ENCODE measurements at places on chromosomes 11 and 22.

- no peak for DNase-seq
Measured at GRCh38 chr11:65217441-65218423, 36.0 kb downstream of the CAPN1 start.

DNA sequence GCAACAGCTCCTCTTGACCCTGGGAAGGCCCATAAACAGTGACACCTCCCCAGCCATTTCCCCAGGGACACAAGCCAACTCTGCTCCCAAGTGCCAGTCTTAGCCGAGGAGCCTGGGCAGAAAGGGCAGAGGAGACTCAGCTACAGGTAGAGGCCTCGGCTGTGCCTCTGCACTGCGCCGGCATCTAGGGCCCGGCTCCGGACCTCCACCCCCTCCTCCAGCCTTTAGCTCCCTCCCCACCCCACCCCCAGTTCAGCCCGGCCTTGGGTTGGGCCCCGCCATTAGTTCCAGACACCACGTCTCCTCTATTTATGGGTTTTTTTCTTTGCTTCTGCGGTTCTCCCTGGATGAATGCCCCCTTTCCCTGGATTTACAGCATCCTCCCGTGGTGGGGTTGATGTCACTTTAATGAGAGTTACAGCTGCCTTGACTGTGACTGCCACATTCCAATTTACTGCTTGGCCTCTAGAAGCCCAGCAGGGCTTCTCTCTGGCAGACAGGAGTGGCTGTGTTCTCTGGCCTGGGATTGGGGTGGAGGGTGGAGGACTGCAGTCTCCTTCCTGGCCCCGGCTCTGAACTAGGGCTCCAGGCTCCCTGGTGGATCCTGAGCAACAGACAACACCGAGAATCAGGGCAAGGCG is 13.5 kb upstream of the OAF start:
- DNase-seq: no peak

DNA sequence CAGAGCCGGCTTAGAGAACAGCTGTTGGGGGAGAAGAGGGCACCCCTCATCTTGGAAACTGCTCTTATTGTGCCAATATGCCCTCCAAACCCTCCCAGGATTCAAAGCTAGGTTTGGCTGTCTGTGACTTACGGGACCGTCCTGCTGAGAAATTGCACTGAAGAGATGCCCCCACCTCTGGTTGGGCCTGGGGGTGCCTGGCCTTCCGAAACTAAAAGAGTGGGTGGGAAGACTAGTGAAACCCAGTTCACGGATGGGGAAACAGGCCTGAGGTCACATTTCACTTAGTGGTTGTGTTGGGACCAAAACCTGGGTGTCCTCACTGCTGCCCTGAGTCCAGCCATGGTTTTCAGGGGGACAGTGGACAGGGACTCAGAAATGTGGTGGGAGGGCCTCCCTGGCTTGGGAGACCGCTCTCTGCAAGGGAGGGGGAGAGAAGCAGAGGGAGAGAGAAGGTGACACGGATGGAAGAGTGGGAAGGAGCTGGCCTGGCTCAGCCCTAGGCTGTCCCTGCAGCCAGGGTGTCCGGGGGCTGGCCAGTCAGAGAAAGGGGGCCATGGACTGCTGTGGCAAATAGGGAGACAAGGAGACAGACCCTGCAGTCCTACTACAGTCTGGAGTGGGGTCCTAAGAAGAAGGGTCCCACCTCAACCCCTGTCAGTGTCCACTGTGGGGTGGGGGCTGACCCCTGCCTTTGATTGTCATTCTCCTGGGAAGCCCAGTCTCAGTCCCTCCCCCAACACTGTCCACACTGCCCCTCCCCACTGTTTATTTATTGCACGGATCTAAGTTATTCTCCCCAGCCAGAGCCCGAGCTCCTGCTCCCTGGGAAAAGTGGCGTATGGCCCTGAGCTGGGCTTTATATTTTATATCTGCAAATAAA is 13.6 kb downstream of the MAFF start:
- DNase-seq: no peak

- no peak for DNase-seq
Measured at GRCh38 chr11:122723576-122723975, 68.1 kb downstream of the UBASH3B start.

DNA sequence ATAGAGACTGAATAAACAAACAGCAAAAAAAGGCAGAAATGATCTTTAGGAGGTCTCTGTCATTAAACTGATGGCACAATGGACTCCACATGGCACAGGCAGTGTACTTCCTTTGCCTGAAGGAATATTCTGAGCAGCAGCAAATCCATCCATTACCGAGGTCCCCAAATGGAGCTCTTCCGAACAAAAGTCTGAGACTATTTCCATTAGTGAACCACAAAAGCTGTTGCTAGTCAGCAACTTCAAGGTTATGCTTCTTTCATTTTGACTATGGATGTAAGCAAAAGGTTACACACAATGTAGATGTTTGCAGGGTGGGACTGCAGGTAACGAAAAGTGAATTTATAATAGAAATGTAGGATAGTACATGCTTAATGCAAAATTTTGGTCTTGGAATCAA is 14.5 kb downstream of the NARS2 start:
- no peak for DNase-seq

DNA sequence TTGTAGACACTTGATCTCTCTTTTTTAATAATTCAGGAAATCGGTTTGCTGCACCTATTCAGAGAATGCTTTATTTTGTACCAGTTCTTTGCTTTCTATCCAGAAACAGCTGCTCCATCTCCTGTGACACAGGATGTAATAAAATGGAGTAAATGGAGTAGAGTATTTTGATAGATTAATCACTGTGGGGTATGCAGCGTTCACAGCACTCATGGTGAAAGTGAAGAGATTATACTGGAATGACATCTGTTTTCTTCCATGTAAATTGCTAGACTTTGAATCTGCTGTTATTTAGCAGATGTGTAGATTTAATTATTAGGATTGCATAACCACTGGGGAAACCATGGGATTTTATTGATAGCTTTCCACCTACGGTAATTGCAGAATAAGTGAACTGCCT is 227.3 kb upstream of the ARHGAP42 start:
- no peak for DNase-seq

- DNase-seq: no peak
Measured at GRCh38 chr11:93585758-93586157, 42.6 kb upstream of the SMCO4 start.

DNA sequence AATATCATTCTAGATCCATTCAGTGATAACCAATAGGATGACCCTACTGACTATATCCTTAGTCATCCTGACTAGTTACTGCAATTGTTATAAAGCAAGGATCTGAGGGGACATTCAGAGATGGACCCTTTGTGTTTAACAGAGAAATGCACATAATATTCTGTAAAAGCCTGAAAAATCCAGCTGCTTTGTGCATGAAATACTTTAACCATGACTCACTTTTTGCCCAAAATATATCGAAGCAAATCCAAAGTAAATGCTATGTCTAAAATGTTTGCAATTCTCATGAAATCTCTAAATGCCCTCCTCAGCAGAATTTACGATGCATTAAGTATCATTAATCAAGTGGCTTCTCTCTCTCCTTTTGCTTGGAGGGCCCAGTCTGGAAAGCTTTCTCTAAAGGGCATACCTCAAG is 178.8 kb upstream of the MTMR2 start:
- no peak for DNase-seq

DNA sequence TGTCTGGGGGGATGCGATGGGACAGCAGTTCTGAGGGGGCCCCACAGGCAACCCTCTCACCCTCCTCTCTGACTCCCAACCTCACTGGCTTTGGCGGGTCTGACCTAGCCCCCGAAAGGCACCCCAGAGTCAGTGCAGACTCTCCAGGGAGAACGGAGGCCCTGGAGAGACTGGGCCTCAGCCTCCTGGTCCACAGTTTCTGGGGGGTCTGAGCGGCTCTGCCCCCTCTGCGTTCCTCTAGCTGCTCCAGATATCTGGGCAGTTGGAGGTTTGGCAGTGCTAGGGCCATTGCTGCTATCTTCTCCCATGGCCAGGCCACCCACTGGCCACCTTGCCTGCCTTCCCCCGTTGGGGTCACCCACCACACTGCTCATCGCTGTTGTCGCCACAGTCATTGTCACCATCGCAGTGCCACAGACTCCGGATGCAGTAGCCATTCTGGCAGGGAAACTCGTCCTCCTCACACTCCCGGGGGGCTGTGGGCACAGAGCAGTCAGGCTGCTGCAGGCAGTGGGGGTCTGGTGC is 18.8 kb downstream of the LRP4 start:
- DNase-seq: no peak

GRCh38 chr11:15863411-15863810 is 492.9 kb downstream of the SOX6 start:
- no peak for DNase-seq

DNA sequence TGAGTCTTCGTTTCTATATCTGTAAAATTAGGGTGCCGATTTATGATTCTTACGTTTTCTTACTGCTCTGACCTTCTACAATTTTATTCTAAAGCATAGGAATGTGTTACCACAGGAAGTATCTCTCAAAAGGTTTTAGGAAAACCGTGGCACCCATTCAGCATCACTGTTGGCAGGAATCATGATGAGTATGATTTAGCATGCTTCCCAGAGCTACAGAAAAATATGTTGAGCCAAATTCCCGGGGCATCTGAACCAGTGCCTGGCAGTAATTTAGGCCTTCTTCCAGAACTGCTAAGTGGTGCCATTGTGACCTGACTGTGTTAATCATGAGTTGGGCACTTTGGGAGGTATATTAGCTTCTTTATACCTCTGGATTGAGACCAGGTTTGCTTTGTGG is 605.0 kb upstream of the RAG2 start:
- no peak for DNase-seq

- DNase-seq: no peak
Measured at GRCh38 chr22:16776080-16776479, 49.1 kb downstream of the XKR3 start.

- no peak for DNase-seq
Measured at GRCh38 chr11:72425053-72425980, 9.0 kb downstream of the CLPB start.

DNA sequence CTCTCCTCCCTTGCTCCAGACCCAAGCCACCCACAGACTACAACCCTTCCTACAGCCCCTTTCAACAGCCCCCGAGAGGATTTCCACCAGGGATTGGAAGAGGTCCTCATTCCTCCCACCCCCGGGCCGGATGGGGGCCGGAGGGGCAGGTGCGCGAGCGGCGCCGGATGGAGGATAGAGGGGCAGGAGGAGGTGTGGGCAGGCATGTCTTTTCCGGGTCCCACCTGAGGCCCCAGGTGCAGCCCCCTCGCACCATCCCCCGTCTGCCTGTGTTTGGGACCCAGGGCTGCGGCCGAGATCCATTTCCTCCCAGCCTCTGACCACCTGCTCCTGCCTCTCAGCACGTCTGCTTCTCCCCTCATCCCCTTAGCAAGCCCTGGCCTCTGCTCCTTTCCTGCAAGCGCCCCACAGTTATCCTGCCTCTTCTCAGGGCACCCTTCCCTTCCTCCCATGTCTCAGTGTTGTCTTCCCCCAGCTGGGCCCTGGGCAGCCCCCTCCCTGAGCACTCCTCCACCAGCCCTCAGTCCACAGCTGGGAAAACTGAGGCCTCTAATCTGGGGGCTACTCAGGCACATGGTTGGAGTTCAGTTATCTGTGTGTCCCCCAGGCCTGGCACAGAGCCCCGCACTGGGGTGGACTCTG is 19.3 kb upstream of the CBX7 start:
- no peak for DNase-seq

DNA sequence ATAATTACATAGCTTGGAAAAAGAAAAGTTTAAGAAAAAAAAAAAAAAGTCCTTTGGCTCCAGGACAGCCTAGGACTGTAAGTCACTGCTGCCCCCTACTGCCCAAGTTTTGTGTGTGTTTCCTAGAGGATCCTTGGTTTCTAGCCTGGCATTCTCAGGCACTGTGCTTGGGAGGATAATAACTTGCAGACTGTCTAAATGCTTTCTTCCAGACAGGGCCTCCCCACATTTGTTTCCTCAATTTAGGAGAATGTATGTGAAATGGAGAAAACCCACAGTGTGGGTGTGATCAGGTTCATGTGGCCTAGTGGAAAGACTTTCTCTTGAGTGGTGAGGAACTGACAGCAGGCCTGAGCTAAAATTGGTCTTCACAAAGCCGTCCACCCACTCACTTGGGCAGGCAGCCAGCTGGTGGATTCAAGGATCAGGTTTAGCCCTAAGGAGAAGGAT is 191.0 kb downstream of the NAV2 start:
- no peak for DNase-seq

DNA sequence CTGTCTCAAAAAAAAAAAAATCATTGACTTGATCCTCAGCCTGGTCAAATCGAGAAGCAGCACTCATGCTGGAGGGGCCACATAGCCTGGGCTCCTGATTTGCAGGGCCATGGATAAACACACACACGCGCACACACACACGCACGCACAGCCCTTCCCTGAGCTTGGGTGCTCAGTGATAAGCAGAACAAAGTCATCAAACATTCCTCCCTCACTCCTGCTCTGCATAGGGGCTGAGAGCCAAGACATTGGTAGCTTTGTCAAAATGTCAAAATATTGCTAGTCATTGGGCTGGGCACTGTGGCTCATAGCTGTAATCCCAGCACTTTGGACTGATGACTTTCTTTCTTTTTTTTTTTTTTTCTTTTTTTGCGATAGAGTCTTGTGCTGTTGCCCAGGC is 34.0 kb upstream of the A4GALT start:
- no peak for DNase-seq

- DNase-seq: no peak
Measured at GRCh38 chr11:8192896-8193209, 24.0 kb upstream of the RIC3 start.
